ENCODE measurements at places on chromosomes 7 and 10.

GRCh38 chr10:125238682-125239081 lies 78.3 kb upstream of the CTBP2 start:
- no peak for DNase-seq

- DNase-seq = no peak
These were observed 491.0 kb downstream of the PTPRN2 start for GRCh38 chr7:158096582-158096981.

- no peak for DNase-seq
These were observed 202.4 kb downstream of the BICC1 start for GRCh38 chr10:58715061-58715460.

GRCh38 chr10:94427166-94427565 lies 24.8 kb downstream of the TBC1D12 start:
- no peak for DNase-seq

DNA sequence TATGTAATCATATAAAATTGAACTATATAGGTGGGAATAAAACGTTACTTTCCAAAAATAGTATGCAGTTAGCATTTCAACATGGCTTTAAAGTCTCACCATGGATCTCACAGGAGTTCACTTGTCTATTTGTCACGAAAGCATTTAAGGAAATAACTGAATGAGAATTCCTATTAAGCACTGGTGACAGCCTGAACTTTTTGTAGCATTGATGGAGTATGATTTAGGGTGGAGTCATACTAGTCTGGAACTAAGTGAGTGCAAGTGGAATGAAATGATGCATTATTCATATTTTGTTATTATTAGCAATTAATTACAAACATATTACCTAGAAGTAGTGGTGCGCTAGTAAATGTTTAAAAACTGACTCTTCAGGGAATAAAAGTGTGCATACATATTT lies 26.0 kb upstream of the HIBADH start:
- no peak for DNase-seq

- DNase-seq = no peak
These were observed 190.0 kb downstream of the KCND2 start for GRCh38 chr7:120462991-120463390.

Data from stimulated activated CD4-positive, alpha-beta T cell treated with anti-CD3 and anti-CD28 coated beads, Interleukin-1b, Interleukin-23, amount 100 ng/mL, for 24 hours (primary cell).